Panc1 (cell line): ENCODE measurements at places on chromosomes 11 and 22.

- DNase-seq = no peak
These were observed 91.0 kb downstream of the RRM1 start for GRCh38 chr11:4185561-4185960.

- peak; percentile 72 for DNase-seq
These were observed 98.6 kb upstream of the CD44 start for GRCh38 chr11:35040221-35040942.

DNA sequence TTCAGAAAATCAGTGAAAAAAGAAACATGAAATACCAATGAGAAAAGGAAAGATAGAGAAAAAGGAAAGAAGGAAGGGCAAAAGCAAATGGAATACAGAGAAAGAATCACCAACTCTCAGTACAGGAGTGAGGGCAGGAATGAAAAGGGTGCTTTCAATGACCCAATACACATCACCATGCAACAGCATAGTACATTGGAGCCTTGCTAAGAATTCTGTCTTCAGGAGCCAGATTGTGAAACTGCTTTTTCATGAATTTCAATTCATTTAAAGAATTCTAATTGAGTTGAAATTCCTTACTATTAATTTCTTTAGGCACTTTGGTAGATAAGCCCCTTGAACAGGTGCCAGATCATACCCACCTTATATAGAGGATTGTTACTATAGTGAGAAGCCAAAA, 34.9 kb downstream of the BLID start:
- no peak for DNase-seq

DNA sequence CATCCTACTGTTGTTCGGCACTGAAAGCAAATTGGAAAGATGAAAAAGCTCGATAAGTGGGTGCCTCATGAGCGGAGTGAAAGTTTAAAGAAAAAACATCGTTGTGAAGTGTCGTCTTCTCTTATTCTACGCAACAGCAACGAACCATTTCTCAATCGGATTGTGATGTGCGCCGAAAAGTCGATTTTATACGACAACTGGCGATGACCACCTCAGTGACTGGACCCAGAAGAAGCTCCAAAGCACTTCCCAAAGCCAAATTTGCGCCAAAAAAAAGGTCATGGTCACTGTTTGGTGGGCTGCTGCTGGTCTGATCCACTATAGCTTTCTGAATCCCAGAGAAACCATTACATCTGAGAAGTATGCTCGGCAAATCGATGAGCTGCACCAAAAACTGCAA, 58.4 kb upstream of the FBXO3 start:
- no peak for DNase-seq

DNA sequence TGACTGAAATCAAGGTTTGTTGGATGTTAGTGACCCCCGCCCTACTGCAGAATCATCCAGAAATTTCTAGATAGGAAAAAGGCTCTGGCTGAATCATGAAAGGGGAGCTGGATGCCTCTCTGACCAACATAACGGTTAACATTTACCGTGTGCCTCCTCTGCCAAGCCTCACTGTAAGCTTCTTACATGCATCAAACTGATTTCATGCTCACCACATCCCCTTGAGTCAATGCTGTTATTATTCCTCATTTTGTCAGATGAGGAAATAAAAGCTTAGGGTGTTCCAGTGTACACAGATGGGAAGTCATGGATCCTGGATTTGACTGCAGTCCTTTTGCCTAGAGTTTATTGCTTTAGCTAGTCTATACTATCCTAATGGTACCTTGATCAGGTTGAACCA, 5.9 kb upstream of the HMOX1 start:
- no peak for DNase-seq

DNA sequence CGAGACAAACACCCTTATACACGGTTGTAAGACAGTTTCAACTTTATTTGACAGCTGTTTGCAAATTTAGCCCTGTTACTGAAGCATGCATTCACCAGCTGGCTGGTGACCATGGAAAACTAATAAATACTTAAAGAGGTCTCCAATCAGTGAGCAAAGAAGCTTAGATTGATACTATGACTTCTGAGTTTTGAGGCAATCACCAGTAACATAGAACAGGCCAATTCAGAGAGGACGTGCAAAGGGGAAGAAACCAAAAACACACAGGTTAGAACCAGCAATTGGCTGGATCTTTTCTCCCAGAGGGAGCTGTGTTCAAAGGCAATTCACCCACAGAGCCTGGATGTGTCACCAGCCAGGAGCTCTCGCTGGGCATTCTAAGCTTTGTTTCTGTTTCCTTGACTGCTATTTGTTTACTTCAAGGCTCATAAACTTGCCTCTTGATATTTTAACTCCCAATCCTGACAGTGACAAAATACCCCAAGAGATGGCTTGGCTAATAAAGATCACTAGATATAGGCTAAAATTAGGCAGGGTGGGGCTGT, 113.6 kb upstream of the MTMR2 start:
- DNase-seq = no peak

GRCh38 chr22:20787746-20788626, 14.1 kb downstream of the SERPIND1 start:
- DNase-seq = no peak
